ENCODE measurements at places on chromosomes 2 and 18.

GRCh38 chr18:22987547-22988189 lies 54.5 kb downstream of the RBBP8 start:
- DNase-seq = no peak

- no peak for DNase-seq
These were observed 105.4 kb downstream of the FHOD3 start for GRCh38 chr18:36402765-36403396.

DNA sequence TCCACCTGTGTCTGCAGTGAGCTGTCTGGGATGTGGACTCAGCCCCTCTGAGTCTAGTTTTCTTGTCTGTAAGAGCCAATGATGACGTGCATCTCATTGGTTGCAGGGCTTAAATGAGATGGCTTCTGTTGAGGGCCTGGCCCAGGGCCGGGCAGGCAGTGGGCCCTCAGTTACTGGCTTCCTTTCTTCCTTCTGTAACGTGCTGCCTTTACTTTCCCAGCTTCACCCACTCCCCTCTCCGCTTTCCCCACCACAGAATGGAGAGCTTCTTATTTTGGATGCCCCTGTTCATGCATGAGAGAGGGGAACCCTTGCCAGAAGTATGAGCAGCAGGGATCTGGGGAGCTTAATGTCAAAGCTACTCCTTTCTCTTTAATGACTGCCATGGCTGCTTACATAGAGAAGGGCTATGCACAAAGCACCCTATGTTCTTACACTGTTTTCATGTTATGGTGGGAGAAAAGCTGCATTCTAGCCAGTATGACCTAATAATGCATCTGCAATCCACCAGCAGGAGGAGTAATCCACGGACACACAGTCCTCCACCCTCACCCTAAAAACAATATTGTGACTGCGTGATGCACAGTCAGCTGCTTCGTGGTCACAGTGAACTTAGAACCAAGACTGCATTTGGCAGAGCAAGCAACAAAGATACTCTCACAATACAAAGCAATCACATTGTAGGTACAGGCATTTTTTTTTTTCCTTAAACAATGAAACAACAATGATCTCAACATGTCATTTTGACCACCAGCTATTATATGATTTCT lies 37.2 kb downstream of the CREG2 start:
- DNase-seq = no peak

DNA sequence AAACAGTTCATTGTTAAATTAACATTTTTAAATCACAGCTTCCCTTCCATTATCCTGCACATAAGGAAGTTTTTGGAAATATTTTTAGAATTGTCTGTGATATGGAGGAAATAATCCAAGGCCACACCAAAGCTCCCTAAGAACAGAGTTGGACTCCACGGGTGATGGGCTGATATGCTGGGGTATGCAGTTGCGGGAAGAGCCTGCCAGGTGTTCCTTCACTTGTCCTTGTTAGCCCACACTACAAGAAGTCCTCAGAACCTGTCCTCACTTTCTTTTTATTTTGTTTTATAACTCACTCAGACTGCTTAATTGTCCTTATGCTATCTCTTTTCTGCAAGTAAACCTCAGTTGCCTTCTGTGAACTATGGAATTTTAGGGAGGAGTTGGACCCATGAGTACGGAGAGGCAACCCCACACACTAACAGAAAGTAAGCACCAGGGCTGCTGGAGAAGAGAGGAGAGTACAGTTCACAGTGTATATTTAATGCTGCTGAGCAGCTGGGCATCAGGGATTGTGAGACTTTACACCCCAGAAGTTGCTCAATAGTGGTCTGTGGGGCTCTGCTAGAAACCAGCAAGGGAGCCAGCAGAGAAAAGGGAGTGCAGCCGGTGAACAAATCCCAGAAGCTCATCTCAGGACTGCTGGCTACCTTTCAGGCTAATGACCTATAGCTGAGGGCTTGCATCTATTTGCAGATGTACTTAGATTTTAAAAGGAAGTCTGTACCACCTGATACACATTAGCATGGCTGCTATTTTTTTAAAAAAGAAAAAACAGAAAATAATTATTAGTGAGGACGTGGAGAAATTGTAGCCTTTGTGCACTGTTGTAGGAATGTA lies 280.1 kb upstream of the STON1 start:
- no peak for DNase-seq

- no peak for DNase-seq
These were observed 57.8 kb downstream of the VIL1 start for GRCh38 chr2:218476676-218477075.

DNA sequence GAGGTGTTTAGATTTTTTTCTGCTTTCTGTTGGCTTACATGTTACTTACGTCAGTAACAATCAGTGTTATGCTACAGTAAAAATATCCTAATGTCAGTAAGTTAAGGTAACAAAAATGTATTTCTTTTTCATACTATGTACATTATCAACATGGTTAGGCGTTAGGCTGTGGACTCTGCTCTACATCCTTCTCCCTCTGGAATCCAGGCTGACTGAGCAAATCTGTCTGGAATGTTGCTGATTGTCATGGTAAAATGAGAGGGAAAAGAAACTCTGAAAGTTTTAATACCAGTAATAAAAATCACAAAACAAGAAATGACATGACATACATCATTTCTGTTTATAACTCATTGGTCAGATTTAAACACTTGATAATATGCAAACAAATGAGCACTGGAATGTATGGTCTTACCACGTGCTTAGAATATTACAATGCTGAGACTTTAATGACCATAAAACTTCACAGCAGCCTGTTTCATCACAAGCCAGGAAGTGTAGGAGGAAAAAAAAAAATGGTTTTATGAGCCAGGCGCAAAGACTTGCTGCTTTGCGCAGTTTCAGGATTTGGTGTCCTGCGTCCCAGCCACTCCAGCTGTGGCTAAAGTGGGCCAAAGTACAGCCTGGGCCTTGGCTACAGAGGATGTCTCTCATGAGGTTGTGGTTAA lies 252.4 kb downstream of the FSIP2 start:
- DNase-seq = no peak

DNA sequence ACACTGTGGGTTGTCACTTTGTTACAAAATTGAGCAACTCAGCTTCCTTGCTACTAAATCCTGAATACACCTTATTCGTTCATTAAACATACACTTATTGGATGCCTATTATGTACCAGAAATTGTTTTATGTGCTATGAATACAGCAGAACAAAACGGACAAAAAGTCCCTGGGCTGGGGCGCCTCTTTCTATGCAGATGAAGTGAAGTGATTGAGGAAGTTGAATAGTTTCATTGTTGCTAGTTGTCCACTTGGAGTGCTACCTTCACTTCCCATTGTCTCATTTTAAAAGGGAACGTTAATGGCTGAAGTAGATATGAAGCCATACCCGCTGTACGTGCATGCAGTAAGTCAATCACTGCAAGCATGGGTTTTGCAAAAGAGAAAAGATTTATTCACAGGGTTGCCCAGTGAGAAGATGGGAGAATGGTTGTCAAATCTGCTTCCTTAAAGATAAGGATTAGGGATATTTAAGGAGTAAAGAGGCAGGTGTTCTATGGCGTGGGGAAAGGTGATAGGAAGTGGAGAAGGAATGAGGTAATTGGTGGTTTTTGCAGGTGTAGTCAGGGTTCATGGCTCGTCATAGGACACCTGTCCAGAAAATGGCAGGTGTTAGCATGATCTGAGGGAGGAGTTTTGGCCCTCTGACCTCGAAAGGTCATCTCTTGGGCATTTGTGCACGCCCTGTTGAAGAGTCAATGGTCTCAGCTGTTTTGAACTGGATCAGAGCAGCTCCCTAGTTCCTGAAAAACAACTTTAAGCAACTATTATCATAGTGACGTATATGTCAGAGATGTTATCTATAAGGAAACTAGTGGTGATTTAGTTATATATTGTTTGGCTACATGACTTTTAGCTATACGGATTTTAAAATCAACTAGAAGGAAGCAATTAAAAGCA lies 23.5 kb downstream of the TRPM8 start:
- DNase-seq = no peak

DNA sequence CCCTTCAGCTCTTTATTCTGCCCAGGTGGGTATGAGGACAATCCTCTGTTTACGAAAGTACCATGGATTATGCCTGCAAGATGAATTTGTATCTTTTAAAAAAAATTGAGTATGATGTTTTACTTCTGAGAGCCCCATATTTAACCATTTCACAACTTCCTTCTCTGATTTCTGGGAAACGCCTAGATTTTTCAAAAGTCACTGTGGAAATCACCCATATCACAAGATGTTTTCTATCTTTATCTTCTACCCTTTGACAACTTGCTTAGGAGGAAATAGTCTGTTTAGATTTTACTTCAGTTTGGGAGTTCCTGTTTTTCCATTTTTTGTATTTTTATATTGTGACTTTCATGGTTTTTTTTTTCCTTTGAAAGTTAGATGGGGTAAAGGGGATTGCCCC lies 53.0 kb downstream of the ICOS start:
- DNase-seq = no peak

DNA sequence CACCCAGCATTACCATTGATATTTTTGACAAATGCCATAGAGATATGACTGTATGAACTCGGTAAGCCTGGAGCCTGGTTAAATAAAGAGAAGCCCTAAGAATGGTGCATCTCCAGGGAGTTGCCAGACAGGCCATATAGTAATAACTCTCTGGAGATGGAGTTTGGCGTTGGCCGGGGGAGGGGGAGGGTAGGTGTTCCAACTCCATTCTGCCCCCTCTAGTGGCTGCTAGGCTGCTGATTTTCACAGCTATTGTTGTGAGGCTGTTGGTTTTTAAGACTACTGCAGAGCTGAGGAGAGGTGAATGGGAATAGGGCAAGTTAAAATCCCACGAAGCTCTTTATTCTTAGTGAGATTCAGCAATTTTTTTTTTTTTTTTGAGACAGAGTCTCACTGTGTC lies 99.9 kb downstream of the GALNT14 start:
- DNase-seq = no peak

GRCh38 chr18:55529581-55529980 lies 58.4 kb downstream of the TCF4 start:
- DNase-seq = no peak

DNA sequence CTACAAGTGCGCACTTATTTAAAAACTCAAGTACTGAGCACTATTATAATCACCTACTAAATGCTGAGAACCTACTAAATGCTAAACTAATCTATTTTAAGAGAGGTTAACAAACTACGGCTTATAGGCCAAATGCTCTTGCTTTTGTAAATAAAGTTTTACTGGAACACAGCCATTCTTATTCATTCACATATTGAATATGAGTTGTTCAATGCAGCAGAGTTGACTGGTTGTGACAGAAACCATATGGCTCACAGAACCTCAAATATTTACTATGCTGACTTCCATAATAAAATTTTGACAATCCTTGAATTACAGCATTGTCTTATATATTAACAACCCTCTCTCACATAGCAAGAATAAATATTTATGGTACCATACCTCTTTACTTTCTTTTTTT lies 103.2 kb downstream of the ZNF521 start:
- DNase-seq = no peak

GRCh38 chr18:6546229-6546628 lies 131.5 kb upstream of the L3MBTL4 start:
- no peak for DNase-seq

DNA sequence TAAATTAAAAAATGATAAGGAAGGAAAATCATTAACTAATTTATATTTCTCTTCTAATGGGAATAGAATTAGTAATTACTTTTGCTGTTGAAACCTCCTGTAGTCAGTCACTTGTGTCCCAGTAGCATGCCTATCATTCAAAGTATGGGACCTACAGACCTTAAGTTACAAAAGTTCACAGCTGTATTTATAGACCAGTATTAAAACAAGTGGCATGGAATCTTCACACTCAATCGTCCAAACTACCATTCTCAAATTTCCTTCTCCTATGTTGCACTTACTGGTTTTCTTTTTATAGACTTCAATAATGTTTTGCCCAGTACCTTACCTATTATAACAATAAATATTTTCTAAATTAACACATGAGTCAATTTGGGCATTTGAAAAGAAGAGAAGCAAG lies 639.9 kb downstream of the ERBB4 start:
- DNase-seq = no peak

DNA sequence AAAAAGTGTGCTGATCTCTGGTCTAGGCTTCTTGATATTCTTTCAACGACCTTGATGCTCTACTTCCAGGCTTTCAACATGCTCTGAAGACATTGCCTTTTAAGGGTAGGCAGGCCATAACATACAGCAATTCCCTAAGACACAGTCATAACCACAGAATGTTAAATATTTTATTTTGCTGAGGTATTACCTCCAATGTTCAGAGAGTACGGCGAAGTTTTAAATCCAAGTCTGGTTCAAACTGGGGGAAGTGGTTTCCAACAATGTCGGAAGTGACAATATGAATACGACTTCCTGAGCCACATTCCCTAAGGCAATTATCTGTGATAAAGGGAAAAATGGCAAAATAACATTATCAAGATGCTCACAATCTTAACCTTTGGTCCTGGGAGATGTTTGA lies 1077.9 kb upstream of the PIK3C3 start:
- no peak for DNase-seq

- no peak for DNase-seq
These were observed 789.9 kb downstream of the CBLN2 start for GRCh38 chr18:71754246-71754645.

GRCh38 chr2:118237451-118237850 lies 149.2 kb downstream of the INSIG2 start:
- no peak for DNase-seq

DNA sequence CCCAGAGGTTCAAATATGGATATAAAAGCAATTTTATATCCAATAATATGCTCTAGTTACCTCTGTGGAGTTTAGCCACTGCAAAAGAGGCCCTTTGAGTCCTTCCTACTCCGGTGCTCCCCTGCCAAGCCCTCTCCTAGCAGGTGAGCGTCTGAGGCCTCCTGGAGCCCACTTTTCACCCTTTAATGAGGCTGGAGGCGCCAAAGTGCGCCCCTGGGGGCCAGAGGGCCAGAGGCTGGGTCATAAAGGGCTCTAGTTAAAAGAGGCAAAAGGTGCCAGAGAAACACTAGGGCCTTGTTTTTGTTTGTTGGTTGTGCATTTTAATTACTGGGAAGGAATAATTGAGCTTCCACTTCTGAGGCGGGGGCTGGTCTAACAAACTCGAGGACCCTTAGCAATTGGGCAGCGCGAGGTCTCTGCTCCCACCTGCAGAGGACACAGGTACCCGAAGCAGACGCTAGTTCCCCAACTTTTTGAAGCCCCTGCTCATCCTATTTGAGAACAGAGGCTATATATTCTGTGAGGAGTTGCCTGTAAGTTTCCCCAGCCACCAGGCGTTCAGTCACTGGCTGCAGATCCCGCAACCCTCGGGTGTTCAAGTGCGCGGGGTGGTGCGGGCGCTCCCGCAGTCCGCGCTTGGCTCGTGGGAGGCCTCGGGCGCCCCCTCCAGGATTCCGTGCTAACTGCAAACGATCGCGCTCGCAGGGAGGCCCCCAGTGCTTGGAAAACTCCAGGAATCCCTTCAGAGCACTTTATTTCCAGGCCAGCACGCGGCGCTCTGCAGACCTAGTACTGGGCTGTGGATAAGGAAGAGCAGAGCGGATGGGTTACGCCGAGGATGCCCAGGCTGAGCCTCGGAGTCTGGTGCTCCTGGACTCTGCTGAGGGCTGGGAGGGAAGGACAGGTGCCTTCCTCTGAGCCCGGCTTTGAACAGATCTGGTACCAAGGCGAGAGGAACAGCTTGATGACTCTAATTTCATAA lies 14.1 kb downstream of the MSGN1 start:
- DNase-seq = peak; percentile 91

- DNase-seq = no peak
These were observed 40.5 kb upstream of the SMAD7 start for GRCh38 chr18:48991319-48991660.

GRCh38 chr2:39487398-39488250 lies 50.5 kb upstream of the MAP4K3 start:
- DNase-seq = no peak

Measured in retina (tissue), 1 donor.